T47D (cell line): ENCODE measurements at places on chromosomes 7 and 10.

GRCh38 chr7:42108803-42109528 lies 128.0 kb downstream of the GLI3 start:
- DNase-seq, result no peak

- DNase-seq, result no peak
Measured at GRCh38 chr7:152185558-152185957, 160.1 kb downstream of the GALNT11 start.

GRCh38 chr10:90560331-90560730 lies 297.5 kb downstream of the HTR7 start:
- no peak for DNase-seq

DNA sequence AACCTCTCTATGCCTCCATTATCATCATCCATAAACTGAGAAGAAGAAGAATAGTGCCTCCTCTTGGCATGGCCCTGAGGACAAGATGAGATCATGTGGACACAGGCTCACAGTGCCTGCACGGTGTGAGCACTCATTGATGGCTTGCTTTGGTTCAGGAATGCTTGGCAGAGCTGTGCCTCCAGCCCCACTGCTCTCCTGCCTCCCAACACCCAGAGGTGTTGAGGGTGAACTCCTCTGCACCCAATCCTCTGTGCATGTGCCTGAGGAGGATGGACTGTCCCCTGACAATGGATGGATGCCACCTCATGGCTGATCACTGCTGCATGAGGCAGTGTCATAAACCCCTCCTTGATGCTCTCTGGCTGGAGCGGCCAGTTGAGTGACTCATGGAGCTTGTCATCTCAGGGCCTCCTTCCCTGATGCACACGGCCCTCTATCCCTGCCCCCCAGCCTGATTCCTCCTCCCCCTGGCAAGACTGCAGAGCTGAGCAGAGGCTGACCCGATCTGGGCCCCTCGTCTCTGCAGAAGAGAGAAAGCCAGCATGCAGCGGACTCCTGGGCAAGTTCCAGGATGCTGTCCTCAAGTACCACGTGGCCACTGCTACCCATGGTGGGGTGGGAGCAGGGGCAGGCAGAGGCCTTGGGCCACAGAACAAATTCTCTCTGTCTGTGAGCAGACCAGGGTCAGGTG lies 136.3 kb downstream of the KCNMA1 start:
- DNase-seq, result no peak

GRCh38 chr10:102470579-102471546 lies 19.5 kb upstream of the C10orf95 start:
- no peak for DNase-seq

GRCh38 chr7:91961816-91962215 lies 21.2 kb downstream of the AKAP9 start:
- no peak for DNase-seq
